ENCODE measurements at places on chromosomes 7 and 10. TPM values are rescaled to one million over a fixed set of nuclear protein-coding genes. Genes with fewer than 3 reads are reported as not detected.

- DNase-seq: no peak
Observed at GRCh38 chr10:15719899-15720634, at the start of gene ITGA8. TSS of gene ITGA8 (minus strand) at chr10:15719922. CDS start at chr10:15719771, 151 bp downstream.

DNA sequence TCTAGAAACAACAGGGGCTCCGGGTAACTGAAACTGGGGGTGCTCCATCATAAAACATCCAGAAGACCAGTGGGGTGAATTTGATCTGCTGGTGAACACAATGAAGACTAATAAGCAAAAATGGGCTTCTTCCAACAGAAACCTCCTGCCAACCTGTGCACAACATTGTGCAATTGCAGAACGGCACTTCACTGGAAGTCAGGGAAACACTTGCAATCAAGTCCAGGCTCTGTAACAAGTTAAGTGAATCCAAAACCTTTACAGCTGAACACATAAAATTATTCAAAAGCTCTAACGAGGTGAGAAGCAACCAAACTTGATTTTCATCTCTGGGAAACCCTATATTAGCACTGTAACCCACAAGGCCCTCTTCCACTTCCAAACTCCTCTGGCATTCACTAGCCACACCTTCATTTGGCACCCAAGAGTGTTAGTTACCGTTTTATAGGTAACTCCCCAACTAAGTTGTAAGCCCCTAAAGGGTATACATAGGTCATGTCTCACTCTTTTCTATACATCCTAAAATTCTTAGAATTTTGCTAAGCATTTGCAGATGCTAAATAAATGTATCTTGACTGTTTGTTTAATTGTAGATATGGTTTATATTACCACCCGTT lies 22.0 kb downstream of the IMMP2L start:
- no peak for DNase-seq

DNA sequence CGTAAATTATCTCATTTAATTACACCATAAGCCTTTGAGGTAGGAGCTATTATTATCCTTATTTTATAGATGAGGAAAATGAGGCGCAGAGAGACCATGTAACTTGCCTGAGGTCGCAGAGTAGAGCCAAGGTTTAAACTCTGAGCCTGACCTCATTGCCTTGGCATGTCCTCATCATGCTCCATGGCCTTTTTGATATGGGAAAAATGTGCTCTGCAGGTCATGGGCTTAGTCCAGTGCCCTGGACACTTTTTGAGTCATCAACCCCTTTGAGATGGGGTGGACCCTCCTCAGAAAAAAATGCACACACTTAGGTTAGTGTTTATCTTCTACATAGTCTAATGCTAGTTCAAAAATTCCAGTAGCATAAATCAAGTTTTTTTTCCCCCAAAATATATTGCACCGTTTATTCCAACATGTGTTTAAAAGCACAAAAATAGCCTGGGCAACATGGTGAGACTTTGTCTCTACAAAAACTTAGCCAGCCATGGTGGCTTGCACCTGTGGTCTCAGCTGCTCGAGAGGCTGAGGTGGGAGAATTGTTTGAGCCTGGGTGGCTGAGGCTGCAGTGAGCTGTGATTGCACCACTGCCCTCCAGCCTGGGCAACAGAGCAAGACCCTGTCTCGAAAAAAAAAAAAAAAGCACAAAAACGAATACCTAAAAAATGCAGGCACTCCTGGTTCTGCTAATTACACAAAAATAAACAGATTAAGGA lies 28.6 kb upstream of the TMEM178B start:
- DNase-seq: no peak

PRKAR2B gene
- 0.17 TPM for total RNA-seq

TRIM50 gene
- total RNA-seq: not detected

OPTN gene
- total RNA-seq: 60.0 TPM

- DNase-seq: no peak
Observed at GRCh38 chr7:133293384-133294160, 40.7 kb downstream of the EXOC4 start.

MINDY4 gene
- 6.8 TPM for total RNA-seq

DNA sequence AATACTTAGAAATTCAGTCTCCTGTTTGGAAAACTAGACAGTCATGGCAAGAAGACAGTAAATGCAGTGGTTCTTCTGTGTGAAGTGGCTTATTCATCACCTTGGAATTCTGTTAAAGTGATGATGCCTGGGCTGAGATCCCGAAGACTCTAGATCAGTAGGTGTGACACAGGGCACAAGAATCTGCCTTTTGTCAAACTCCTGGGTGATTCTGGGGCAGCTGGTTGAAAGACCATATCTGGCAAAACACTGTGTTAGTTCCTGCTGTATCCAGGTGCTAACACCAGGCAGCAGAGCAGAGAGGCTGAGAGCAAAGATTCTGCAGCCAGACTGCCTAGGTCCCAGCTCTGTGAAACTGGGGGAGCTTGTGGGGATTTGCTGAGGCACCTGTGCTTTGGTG lies 26.5 kb downstream of the MRC1 start:
- peak; percentile 82 for DNase-seq

Measured in mammary epithelial cell (primary cell).